ENCODE measurements at places on chromosomes 7 and 10. TPM values are rescaled to one million over a fixed set of nuclear protein-coding genes. Genes with fewer than 3 reads are reported as not detected.

DNA sequence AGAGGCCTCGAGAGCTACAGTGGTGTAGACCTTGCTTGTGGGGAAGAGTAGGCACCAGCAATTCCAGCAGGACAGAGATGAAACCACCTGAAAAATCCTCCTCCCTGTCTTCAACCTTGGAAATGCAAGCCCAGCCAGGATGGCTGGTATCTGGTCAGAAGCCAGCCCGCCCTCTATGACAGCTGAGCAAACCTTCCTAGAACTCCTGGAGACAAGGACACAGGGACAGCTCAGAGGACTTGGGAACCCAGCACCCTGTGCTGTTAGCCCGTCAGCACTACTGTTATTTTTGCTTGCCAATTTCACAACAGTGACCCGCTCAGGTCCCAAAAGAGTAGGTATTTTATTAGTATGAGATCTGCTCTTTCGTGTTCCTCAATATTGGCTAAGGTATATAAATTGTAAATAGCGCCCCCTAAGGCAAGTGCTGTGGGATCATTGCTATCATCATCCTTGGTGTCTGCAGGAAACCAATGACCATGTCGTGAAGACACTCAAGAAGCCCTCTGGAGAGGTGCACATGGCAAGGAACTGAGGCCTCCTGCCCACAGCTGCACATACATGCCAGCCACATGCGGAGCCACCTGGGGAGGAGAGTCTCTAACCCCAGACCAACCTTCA is 156.5 kb upstream of the CHST15 start:
- DNase-seq, result no peak
- no peak overlapping the region for H3K27ac ChIP-seq
- peaks cover 5% of the 10 kb centered on the region for H3K4me1 ChIP-seq
- H3K4me3 ChIP-seq, result no peak overlapping the region
- H3K36me3 ChIP-seq, result no peaks in the 10 kb centered on the region
- no peaks in the 10 kb centered on the region for H3K27me3 ChIP-seq

- no peaks in the 10 kb centered on the region for H3K4me1 ChIP-seq
- no peak overlapping the region for H3K27ac ChIP-seq
- no peak overlapping the region for H3K4me3 ChIP-seq
- peak; percentile 53 for DNase-seq
Observed at GRCh38 chr7:1225441-1226185, 7.1 kb upstream of the UNCX start.

MET gene
- not detected for total RNA-seq

EN2 gene
- total RNA-seq, result not detected

DNA sequence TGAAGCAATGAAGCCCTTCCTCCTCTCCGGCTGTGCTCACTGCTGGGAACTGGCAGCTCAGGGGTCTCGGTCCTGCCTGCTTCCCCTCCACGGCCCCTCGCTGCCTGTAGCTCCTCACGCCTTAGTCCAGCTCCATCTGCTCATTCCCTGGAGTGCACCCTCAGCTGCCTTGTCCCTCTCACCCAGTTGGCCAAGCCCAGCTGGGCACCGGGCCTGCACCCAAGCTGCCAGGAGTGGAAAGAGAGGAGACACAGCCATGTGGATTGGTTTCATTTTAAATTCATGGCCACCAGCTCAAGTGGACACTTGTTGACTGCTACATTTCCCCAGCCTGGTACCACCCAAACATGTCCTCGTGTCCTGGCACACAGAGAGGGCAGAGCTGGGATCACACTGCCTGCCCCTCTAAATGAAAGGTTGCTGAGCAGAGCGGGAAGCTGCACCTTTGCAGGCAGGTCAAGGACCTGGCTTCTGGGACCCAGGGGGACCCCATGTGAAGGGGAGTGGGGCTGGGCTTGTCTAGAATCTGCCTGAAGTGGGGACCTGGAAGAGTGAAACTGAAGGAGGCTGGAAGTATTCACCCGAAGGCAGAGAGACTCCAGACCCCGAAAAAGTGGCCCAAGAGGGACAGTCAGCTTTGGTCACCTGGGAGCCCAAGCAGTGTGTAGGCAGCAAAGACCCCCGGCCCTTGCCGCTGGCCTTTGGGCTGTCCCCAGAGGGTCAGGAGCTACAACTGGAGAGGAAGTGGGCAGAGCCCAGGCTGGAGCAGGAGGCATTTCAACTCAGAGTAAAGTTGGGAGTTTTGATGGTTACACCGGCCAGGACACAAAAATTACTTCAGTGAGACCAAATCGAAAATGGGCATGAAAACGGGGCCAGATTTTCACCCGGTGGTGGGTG is 15.0 kb upstream of the BNIP3 start:
- DNase-seq, result no peak
- H3K36me3 ChIP-seq, result no peaks in the 10 kb centered on the region

PHKG1 gene
- 5.0 TPM for total RNA-seq

FXYD4 gene
- not detected for total RNA-seq

PIK3AP1 gene
- 97.1 TPM for total RNA-seq

- H3K27me3 ChIP-seq, result no peaks in the 10 kb centered on the region
- H3K4me3 ChIP-seq, result no peak overlapping the region
- no peaks in the 10 kb centered on the region for H3K36me3 ChIP-seq
- H3K4me1 ChIP-seq, result peaks cover 16% of the 10 kb centered on the region
Observed at GRCh38 chr7:6505685-6506559, 45.3 kb downstream of the GRID2IP start.

- no peak overlapping the region for H3K27ac ChIP-seq
- DNase-seq, result no peak
- H3K27me3 ChIP-seq, result no peaks in the 10 kb centered on the region
- no peak overlapping the region for H3K4me3 ChIP-seq
Observed at GRCh38 chr7:151503902-151504714, 15.6 kb downstream of the RHEB start.

PUS7 gene
- total RNA-seq, result 3.5 TPM

- H3K27me3 ChIP-seq, result no peaks in the 10 kb centered on the region
- no peak overlapping the region for H3K4me3 ChIP-seq
- H3K27ac ChIP-seq, result no peak overlapping the region
- H3K4me1 ChIP-seq, result no peaks in the 10 kb centered on the region
- DNase-seq, result no peak
Observed at GRCh38 chr7:68321076-68321639, 1277.1 kb upstream of the AUTS2 start.

GRCh38 chr7:103879411-103879810 is 110.0 kb downstream of the RELN start:
- no peaks in the 10 kb centered on the region for H3K4me1 ChIP-seq
- H3K27ac ChIP-seq, result no peak overlapping the region
- no peak overlapping the region for H3K4me3 ChIP-seq
- DNase-seq, result no peak
- H3K36me3 ChIP-seq, result no peaks in the 10 kb centered on the region

DNA sequence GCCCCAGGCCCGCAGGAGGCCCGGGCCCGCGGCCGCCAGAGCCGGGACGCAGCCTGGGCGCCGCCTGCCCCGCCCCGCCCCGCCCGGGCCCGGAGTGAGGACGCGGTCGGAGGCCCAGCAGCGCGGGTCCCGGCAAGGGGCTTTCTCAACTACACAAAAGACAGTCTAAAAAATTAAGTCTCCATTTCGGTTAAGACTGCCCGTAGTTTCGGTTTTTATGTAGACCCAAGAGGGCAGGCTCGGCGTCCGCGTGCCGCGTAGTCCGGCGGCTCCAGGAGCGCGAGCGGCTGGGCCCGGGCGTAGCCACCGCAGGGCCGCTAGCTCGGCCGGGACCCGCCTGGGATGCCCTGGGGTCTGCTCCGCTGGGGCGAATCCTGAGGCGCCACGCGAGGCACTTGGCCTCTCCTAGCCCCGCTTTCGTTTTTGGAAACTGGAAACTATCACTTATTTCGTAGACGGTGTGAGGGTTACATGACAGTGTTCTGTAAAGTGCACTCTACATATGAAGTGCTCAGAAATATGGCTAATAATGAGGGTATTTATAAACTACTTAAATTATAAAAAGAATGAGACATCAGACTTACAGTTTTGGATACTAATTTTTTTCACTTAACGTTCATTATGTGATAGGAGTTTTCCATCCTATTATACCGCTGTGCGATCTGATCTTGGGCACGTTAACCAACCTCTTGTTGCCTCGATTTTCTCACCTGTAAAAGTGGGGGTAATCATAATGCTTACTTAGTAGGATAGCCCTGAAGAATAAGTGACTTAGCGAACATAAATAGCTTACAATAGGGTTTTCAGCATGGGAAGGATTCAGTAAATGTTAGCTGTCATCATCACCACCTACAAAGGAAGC is 573 bp downstream of the BLVRA start:
- no peaks in the 10 kb centered on the region for H3K27me3 ChIP-seq
- peak; percentile 72 for DNase-seq
- peak overlapping the region; percentile 42 for H3K27ac ChIP-seq
- peak overlapping the region; percentile 53 for H3K4me3 ChIP-seq

WEE2 gene
- 0.16 TPM for total RNA-seq

LIPN gene
- total RNA-seq, result 0.83 TPM

DNA sequence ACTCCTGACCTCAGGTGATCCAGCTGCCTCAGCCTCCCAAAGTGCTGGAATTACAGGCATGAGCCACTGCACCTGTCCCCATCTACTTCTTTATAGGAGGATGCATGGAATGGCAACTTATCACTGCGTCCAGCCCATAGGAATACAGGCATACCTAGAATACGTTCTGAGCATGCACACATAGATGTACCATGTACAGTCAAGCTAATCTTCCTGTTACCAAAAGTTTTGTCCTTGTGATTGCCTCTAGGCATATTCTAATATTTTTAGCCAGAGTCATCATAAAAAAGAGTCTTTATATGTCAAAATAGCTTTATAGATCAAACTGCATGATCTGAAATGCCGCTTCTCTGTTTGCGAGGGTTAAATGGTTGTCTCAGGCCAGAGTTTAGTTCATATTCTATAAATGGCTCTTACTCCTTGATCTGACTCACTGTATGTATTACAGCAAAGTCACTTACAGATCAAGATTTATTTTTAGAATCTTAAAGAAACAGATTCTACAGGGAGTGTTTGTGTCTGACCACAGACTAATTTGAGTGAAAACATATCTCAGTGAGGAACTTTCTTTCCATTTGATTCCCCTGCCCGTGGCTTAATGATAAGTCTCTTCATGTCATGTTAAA is 210.9 kb downstream of the CREB5 start:
- no peaks in the 10 kb centered on the region for H3K36me3 ChIP-seq
- H3K4me3 ChIP-seq, result no peak overlapping the region
- H3K27ac ChIP-seq, result no peak overlapping the region
- no peaks in the 10 kb centered on the region for H3K4me1 ChIP-seq
- no peak for DNase-seq

DNA sequence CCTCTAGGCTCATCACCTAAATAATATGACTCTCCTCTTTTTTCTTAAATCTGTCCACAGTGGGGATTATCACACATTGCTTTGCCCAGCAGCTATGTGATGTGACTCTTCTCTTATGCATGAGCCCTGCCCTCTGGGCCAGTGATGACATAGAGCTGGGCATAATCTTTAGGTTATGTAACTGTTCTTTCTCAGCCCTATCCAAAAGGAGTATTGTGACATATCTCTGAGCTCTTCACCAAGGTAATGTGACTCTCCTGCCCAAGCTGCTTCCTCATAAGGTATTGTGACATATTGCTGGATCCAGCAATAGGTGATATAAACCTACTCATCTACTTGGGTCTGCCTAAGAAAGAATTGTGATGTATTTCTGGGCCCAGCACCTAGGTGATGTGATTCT is 37.7 kb upstream of the ZNF107 start:
- H3K27ac ChIP-seq, result no peak overlapping the region
- no peaks in the 10 kb centered on the region for H3K36me3 ChIP-seq
- DNase-seq, result no peak
- H3K4me3 ChIP-seq, result no peak overlapping the region
- H3K27me3 ChIP-seq, result no peaks in the 10 kb centered on the region
- no peaks in the 10 kb centered on the region for H3K4me1 ChIP-seq

DNA sequence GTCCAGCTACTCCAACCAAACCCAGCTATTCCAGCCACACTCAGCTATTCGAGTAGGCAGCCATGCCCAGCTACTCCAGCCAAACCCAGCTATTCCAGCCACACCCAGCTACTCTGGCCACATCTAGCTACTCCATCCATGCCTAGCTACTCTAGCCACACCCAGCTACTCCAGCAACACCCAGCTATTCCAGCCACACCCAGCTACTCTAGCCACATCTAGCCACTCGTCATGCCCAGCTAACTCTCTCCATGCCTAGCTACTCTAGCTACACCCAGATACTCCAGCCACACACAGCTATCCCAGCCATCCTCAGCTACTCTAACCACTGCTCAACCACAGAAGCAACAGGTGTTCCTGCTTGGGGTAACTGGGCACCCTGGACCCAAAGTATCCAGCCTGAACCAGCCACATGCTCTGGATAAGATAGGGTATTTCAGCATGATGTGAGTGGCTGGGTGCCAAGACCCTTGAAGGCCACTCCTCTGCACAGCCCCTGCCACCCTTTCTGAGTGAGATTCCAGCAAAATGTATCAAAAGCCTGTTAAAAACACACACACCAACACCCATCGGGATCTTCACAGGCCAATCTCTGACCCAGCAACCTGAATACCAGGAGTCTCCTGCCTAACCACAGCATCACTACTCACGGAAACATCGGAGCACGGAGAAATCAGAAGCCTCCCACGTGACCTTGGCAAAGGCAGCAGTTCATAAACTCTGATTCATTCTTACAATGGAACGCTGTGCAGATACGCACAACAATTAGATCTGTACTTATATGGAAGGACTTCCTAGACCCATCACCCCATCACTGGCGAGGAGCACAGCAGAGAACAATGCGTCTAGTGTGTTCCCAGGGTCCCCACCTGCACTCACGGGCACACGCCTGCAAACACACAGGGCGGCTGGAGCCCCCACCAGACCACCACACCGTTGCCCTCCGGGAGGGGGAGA is 51.8 kb upstream of the DNAAF5 start:
- H3K4me3 ChIP-seq, result no peak overlapping the region
- DNase-seq, result no peak
- no peaks in the 10 kb centered on the region for H3K36me3 ChIP-seq
- no peak overlapping the region for H3K27ac ChIP-seq

RNF32 gene
- total RNA-seq, result 0.80 TPM
